Stimulated activated naive B cell treated with anti-CD40 and anti-IgM and Interleukin-4, amounts not matched to agents 10 μg/mL and 1 μg/mL and 100 μg/mL, for 72 hours (primary cell): ENCODE measurements at places on chromosomes 12 and 14.

DNA sequence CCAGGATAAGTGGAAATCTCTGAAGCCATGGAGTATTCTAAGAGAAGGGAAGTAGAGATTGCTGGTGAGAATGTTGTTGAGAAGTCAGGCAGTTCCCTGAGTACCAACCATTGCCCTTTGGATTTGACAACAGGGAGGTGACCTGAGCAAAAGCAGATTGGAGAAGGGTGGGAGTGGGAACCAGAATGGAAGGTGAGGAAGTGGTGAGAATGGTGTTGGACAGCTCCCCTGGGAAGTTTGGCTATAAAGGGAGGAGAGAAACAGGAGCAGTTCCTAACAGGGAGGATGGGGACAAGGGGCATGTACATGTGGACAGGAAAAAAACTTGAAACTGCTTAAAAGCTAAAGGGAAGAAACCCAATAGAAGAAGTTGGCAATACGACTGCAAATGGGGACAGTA is 198.1 kb downstream of the ETV6 start:
- no peak for DNase-seq

- DNase-seq = no peak
Observed at GRCh38 chr14:51394804-51395203, 154.8 kb downstream of the TMX1 start.

- DNase-seq = no peak
Observed at GRCh38 chr12:77645966-77646598, 184.6 kb upstream of the NAV3 start.

DNA sequence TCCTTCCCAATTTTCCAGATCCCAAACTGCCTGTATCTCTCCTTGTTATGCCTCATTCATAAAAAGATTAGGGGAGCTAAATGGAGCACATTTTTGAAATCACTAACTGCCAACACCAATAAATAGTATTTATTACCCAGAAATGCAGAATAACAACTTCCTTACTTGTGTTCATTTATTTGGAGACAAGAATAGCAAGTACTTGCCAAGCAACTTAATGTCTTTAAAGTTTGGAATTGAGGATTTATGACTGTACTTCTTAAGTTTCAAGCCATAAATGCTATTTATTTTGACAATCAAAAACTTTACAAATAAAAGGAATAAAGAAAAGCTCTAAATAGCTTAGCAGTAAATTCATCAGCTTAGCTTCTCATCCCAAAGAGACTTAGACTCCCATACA is 626.1 kb upstream of the NOVA1 start:
- DNase-seq = no peak

GRCh38 chr12:88092771-88093170 is 49.1 kb downstream of the CEP290 start:
- DNase-seq = no peak

GRCh38 chr14:55749201-55749812 is 169.3 kb downstream of the KTN1 start:
- no peak for DNase-seq

DNA sequence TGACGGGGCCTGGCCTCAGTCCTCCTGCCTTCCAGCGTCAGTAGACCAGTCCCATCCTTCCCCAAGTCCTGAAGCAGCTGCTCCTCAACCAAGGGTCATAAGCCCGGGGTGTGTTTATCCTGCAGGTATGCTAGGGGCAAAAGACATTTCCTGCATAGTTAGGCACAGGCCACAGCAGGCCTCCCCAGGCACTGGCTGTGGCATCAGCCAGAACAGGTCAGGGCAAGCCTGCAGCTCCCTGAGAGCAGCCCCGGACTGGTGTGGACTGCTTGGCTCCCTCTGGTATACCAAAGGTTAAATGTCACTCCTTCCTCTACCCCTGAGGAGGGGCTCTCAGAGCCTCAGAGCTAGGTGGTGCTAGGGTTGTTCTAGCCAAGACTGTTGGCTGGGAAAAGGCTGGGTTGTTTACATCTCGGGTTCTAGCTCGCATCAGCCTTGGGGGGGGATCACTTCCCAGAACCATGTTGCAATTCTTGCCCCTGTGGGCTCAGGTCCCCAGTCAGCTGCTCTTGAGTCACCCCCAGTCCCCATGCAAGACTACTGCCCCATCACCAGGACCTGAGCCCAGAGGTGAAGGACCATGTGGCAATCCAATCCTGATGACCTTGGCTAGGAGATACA is 2.9 kb downstream of the MMP14 start:
- DNase-seq = no peak

DNA sequence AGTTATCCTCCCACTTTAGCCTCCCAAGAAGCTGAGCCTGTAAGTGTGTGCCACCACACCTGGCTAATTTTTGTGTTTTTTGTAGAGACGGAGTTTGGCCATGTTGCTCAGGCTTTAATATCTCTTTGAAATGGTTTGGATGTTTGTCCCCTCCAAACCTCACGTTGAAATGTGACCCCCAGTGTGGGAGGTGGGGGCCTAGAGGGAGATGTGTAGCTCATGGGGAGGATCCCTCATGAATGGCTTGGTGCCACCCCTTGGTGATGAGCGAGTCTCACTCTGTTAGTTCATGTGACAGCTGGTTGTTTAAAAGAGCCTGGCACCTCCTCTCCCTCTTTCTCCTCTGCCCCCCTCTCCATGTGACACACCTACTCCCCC is 23.6 kb upstream of the TTC7B start:
- DNase-seq = no peak

GRCh38 chr12:95386051-95386450 is 87.9 kb upstream of the METAP2 start:
- DNase-seq = no peak

GRCh38 chr12:107131832-107132616 is 38.7 kb upstream of the CRY1 start:
- DNase-seq = no peak

GRCh38 chr12:6955108-6956020 is 4.2 kb downstream of the PTPN6 start:
- DNase-seq = no peak
